ENCODE measurements at places on chromosomes 1 and 21. TPM values are rescaled to one million over a fixed set of nuclear protein-coding genes. Genes with fewer than 3 reads are reported as not detected.

DNA sequence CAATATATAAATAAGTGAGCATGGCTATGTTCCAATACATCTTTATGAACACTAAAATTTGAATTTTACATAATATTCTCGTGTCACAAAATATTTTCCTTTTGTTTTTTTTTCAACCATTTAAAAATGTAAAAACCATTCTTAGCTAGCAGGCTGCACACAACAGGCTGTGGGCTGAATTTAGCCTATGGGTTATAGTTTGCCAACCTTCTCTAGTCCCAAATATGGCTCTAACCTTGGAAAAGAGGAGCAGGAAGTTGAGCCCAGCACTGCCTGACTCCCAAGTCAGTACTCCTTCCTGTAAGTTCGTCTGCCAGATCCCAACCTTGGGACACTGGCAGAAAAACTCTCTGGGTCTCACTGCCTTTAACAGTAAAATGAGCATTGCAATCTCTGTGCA is 13.4 kb downstream of the C1QB start:
- H3K27me3 ChIP-seq, result peaks cover 11% of the 10 kb centered on the region
- no peaks in the 10 kb centered on the region for H3K4me1 ChIP-seq
- H3K27ac ChIP-seq, result no peak overlapping the region
- no peaks in the 10 kb centered on the region for H3K36me3 ChIP-seq
- H3K4me3 ChIP-seq, result no peak overlapping the region
- DNase-seq, result no peak

DNA sequence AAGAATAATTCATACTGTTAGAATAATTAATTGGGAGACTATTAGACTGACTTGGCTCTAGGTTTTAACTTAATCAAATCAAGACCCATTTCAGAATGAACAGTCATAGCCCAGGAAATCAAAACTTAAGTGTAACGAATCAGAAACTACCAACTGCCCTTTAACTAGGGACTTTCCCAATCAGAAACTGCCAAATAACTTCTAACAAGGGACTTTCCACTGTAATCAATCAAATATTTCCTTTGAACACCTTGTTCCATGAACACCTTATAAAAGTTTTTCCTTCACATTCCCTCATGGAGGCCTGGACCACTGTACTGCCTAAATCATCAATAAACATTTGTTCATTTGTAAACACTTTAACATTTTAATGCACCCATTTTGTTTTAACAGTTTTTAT is 1054.7 kb upstream of the TMPRSS15 start:
- no peaks in the 10 kb centered on the region for H3K4me1 ChIP-seq
- no peak overlapping the region for H3K27ac ChIP-seq
- H3K36me3 ChIP-seq, result no peaks in the 10 kb centered on the region
- no peak for DNase-seq
- H3K4me3 ChIP-seq, result no peak overlapping the region

- peaks cover 1% of the 10 kb centered on the region for H3K27me3 ChIP-seq
- H3K4me1 ChIP-seq, result peaks cover 18% of the 10 kb centered on the region
- no peak overlapping the region for H3K4me3 ChIP-seq
- H3K27ac ChIP-seq, result no peak overlapping the region
- DNase-seq, result no peak
Observed at GRCh38 chr1:209884665-209885117, 53.3 kb upstream of the SYT14 start.

- H3K36me3 ChIP-seq, result peaks cover 12% of the 10 kb centered on the region
- no peak overlapping the region for H3K4me3 ChIP-seq
- DNase-seq, result no peak
- H3K27me3 ChIP-seq, result peaks cover 2% of the 10 kb centered on the region
Observed at GRCh38 chr1:44293761-44294315, 61.2 kb downstream of the ERI3 start.

The LMX1A gene
- total RNA-seq, result not detected
